Hippocampal formation (tissue), 2 donors: ENCODE measurements at places on chromosomes 1 and 21.
A peak's percentile ranks its signal among the peaks of the same experiment; 100 is the strongest.

GRCh38 chr1:48773133-48773532 is 3.6 kb downstream of the BEND5 start:
- no peak for DNase-seq

DNA sequence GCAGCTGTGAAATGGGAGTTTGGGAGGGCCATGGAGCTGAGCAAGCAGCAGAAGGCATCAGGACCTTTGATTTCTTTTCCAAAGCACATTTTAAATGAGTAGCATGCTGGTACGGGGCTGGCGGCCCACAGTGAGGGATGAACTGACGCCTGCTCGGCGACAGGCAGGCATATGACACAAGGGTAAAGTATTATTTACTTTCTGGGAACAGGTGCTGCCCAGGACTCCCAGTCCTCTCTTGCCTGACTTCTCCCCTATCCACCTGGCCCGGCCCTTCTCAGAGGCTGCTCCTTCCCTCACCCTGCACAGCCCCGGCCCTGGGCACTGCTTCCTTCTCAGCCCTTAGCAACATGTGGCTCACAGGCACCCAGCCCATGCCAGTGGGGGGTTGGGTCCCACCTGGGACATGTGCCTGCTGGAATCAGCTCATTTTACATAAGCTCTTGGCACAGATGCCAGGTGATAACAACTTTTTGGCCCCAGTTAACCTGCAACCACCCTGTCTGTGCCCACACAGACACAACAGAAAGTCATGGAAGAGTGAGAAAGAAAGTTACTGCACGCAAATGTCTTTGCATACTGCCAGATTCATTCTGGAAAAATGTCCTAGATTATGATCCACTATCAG is 112.3 kb upstream of the GADD45A start:
- no peak for DNase-seq

- no peak for DNase-seq
Measured at GRCh38 chr1:7893529-7894180, 40.8 kb upstream of the UTS2 start.

GRCh38 chr1:6686294-6686693 is 15.3 kb downstream of the DNAJC11 start:
- no peak for DNase-seq

DNA sequence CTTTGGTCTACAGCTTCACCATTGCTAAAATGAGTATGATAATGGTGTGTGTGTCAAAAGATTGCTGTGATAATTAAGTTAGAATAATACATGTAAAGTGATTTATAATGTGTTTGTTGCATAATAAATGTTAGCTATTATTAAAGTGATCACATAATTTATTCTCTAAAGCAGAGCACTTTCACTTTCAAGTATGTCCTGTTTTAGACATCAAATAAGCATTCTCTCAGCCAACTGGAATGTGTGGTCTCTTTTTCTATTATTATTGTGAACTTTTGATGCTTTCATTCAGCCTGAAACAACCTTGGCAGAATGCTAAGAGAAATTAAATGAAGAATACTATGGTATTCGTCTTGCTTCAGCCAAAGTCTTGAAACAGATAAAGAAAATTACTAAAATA is 102.8 kb upstream of the COL11A1 start:
- DNase-seq: no peak

- DNase-seq: no peak
Measured at GRCh38 chr1:2344121-2344681, 47.2 kb downstream of the MORN1 start.

- DNase-seq: no peak
Measured at GRCh38 chr1:77534456-77534855, 148.0 kb downstream of the ZZZ3 start.

GRCh38 chr1:181479137-181479745 is 4.1 kb upstream of the CACNA1E start:
- DNase-seq: peak; percentile 21

DNA sequence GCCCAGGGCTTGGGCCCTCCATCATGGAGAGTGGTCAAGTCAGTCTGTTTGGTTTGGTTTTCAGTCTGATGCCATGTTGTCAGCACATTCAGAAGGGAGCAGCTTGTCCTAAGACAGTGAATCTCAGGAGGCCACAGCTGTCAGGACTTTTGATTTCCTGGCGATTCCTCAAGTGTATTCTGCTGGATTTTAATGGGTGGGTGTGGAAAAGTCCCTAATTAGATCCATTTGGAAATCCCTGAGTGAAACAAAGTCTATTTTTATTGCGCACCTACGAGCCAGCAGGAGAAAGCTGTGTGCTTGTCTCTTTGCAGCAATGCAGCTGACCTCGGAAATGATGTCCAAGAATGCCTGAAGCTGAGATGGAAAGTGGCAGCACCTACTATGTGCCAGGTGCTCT is 21.6 kb upstream of the FHAD1 start:
- no peak for DNase-seq

DNA sequence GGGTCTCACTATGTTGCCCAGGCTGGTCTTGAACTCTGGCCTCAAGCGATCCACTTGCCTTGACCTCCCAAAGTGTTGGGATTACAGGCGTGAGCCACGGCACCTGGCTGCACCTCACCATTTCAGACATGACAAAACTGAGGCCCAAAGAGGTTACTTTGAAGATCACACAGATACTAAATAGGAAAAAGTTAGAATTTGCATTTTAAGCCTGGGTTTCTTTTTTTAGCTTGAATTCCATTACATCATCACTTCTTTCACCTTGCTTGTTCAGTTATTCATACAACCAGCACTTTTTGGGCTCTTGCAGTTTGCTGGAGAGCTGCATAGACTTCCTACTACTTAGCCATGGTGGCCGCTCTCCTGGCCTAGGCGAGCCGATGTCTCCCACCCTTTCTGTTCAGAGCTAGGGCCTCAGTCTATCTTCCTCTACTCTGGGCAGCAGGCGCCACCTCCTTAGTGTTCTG is 16.3 kb upstream of the CD2 start:
- DNase-seq: no peak

GRCh38 chr1:8643542-8644536 is 173.6 kb downstream of the RERE start:
- no peak for DNase-seq

DNA sequence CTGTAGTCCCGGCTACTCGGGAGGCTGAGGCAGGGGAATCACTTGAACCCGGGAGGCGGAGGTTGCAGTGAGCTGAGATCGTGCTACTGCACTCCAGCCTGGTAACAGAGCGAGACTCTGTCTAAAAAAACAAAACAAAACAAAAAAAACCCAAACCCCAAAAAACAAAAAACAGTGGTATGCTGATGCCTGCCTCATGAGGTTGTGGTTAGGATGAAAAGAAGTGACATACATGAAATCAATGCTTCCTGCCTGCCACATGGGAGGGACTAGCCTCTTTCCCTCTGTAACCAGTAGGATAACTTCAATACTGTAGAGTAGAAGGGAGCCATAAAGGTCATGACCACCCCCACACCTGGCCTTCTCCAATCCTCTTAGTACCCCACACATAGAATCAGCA is 55.2 kb downstream of the TENT5C start:
- no peak for DNase-seq

- no peak for DNase-seq
Measured at GRCh38 chr1:198890214-198890930, 251.5 kb downstream of the PTPRC start.

DNA sequence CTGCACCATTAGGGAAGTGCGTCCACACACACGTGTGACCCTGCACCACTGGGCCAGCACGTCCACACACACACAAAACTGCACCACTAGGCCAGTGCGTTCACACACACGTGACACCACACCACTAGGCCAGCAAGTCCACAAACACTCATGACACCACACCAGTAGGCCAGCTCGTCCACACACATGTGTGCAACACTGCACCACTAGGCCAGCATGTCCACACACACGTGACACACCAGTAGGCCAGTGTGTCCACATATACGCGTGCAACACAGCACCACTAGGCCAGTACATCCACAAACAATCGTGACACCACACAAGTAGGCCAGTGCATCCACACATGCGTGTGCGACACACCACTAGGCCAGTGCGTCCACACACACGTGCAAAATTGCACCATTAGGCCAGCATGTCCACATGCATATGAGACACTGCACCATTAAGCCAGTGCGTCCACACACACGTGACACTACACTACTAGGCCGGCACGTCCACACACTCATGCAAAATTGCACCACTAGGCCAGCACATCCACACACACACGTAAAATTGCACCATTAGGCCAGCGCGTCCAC is 235.0 kb downstream of the SLC45A1 start:
- no peak for DNase-seq

DNA sequence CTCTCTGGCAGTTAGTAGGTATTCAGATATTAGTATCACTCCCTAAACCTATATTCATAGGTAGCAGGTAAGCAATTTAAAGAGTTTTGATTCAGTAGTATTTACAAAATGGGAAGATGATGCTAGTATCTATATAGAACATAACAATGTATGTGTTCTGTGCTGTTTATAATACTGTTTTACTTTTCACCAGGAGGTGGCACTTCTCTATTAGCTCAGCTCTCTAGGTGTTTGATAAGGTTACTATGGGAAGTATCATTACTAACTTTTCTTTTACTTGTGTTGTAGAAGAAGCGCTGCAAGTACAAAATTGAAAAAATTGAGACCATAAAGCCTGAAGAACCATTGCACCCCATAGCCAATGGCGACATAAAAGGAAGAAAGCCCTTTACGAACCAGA is 49.4 kb upstream of the FASLG start:
- no peak for DNase-seq

DNA sequence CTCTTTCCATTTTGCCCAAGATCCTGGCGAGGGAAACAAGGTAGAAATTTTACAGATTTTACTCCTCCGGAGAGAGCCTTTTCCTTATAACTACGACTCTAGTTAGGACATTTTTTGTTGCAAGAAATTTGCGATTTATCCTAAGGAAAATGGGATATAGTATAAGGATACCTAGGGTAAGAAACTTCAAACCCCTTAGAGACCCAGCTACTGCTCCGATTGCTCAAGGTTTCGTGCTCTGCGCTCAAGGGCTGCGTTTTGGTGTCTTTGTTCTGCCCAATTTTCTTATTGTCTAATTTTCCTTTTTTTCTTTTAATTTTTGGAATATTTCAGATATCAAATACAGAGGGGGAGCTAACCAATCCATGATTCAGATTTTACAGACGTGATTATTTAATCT is 1.5 kb downstream of the TTC3 start:
- no peak for DNase-seq

DNA sequence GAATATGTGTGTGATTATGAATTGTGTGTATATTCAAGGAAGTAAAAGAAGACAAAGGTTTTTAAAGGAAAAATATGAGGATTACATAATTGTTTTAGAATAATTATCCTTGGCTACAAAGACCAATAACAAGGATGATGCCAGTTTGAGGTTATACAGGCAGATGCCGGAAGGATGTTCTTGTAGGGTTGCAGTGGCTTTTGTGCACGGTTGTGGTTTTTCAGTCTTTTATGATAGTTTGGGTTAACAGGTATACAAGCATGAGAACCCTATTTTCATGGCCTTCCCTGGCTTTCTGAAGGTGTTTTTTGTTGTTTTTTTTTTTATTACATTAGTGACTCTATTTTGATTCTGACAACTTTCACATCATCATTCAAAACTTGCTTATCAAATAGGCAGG is 4.9 kb downstream of the CR2 start:
- no peak for DNase-seq

GRCh38 chr1:11881749-11882441 is 23.1 kb upstream of the NPPB start:
- DNase-seq: no peak

DNA sequence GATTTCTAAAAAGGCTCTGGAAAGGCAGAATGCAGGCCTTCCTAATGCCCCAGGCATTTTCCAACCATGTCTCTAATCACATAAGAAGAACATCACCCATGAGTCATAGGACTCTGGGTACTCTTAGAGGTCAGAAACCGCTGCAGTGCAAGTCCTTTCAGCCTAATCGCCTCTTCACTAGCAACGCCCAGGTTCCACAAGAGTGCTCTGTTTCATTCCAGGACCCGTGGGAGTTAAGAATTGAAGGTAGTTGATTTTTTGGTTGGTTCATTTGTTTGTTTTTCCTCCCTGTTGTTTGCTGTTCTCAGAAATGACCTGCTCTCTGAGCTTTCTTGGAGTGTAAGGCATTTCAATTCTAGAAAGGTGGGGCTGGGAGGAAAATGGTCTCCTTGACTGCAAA is 123.2 kb downstream of the NR5A2 start:
- DNase-seq: no peak

GRCh38 chr1:109609881-109610280 is 9.5 kb downstream of the GNAT2 start:
- no peak for DNase-seq

DNA sequence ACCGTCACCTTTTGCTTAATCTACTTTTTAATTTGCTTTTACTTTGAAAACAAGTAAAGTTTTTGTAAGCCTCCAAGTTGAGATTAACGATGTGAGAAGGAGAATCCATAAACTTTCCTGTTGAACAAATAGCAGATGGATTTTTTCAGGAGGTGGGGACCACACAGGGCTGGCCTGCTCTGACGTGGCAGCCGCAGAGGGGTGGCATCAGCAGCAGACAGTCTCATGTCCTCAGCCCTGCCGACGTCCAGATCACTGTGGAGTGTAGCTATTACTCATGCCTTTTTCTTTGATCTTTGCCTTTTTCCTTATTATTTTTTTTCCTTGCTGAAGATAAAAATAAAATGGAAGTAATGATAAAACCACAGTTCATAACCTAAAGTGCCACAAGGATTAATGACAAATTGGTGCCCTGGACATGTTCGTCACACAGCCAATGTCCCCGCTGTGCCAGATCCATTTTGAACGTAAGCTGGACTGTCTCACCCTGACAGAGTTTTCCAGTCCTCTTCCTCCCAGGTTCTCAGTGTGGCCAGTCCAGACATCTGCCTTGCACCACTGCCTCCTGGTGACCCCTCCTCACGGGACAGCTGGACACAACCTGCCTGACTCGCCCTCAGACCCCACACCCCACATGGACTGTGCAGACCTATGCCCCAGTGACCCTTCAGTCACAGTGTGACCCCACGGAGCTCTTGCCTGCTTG is 15.4 kb upstream of the ZBTB21 start:
- DNase-seq: no peak

GRCh38 chr1:58786184-58786926 is 2.5 kb upstream of the JUN start:
- DNase-seq: no peak

DNA sequence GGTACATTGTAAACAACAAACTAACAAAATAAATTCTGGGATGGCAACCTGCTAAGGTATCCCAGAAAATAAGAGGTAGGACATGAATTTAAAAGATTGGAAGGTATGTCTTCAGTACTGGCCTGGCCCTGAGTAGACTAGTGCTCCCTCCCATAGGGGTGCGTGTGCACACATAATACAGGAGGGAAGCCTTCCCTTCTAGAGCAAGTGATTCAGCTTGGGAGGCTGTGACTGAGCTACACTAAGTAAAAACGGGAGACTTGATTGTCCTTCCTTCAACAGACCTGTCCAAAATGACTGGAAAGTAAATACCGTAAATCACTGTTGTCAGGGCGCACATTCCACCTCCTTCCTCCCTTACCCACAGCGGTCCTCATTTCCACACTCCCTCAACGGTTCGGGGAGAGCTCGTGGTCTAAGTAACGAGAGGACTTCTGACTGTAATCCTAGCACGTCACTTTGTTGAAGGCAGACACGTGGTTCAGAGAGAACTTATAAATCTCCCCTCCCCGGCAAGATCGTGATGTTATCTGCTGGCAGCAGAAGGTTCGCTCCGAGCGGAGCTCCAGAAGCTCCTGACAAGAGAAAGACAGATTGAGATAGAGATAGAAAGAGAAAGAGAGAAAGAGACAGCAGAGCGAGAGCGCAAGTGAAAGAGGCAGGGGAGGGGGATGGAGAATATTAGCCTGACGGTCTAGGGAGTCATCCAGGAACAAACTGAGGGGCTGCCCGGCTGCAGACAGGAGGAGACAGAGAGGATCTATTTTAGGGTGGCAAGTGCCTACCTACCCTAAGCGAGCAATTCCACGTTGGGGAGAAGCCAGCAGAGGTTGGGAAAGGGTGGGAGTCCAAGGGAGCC is at the start of gene TGFB2:
TGFB2 (plus strand) TSS at position 523 of the 859 bp plus-strand sequence. CDS start 1,366 bp downstream, outside the sequence.
- DNase-seq: peak; percentile 39
